ENCODE measurements at places on chromosomes 6 and 20. TPM values are rescaled to one million over a fixed set of nuclear protein-coding genes. Genes with fewer than 3 reads are reported as not detected.

The PRKN gene
- 2.8 TPM for total RNA-seq

GRCh38 chr6:66986940-66987339, 1279.9 kb upstream of the EYS start:
- DNase-seq = no peak

DNA sequence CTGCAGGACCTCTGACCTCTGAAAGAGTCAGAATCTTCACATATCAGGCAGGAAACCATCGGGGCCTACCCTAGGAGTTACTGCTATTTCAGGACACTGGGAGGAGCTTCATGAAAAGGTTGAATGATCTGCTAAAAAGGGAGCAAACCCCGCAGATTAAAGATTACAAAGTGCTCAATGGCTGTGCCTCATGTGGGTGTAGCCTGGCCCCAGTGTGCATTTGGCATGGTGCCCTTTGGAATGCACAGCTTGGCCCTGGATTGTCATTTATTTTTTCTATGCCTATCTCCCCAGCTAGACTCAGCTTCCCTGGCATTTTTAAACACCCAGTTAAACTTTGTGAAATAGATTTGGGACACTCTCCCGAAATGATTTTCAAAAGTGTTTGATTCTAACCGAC, 368.5 kb upstream of the SPTLC3 start:
- no peak for DNase-seq

The TPX2 gene
- 114 TPM for total RNA-seq

DNA sequence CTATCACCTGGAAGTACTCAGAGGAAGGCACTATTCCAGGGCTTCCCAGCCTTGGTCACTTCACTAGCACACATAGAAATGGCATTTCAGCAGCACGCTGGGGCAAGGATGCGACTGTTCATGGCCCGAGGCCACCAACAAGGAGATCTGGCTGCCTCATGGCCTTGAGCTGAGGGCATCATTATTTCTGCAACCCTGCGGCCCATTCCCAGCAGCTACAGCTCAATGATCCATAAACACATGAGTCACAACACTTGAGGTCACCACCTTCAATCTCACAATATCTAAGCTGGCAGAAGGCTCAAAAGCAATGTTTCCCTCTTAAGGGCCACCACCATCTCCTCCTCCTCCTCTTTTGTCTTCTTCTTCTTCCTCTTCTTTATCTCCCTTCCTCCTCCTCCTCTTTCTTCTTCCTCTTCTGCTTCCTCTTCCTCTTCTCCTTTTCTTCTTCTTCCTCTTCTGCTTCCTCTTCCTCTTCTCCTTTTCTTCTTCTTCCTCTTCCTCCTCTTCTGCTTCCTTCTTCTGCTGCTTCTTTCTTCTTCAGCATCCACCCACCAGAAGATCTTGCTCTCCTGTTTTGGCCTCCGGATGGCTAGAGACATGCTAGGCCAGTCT, 382.9 kb upstream of the CNR1 start:
- no peak for DNase-seq

- no peak for DNase-seq
Observed at GRCh38 chr6:9540534-9541126, 874.2 kb downstream of the TFAP2A start.

The GFOD1 gene
- total RNA-seq = 5.2 TPM

DNA sequence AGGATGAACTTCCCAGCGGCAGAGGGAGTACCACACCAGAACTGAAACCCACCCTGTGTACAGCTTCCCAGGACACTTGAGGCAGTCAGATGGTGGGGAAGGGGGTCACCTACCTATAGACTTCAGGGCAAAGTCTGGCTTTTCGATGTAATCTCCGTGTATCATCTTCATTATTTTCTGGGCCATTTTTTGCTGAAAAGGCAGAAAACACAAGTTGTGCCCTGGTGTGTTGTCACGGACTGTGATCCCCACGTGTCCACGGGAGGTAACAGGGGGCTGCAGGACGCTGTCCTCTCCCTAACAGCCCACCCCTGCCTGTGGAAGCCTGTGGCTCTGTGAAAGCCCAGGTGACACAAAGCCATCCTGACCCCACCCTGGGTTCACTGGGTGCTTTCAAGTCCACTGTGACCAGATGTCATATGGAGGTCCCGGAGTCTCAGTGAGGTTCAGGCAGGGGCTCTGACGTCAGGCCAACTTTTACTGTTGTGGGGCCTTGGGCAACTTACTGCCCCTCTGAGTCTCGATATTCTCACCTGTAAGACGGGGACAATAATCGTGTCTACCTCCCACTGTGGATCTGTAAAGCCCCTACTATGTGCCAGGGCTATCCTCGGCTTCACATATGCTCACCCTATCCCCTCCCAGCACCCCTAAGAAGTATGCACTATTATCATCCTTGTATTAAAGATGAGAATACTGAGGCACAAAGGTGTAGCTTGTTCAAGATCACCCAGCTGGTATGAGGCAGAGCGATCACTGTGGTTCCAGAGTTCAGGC, 14.5 kb downstream of the SUN5 start:
- DNase-seq = no peak

DNA sequence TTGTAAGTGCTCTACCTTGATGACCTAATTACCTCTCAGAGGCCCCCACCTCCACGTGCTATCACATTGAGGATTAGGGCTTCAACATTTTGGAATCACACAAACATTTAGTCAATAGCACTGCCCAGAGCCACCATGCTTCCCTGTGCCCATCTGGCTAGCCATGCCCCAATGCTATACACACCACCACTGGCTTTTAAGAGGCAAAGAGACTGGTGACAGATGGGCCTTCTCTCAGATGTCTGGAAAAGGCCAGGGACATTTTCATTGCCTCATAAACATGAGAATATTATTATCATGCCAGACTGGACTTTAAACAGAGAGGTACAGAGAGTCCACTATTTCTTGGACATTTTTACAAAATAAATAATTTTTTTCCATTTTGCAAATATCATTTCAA, 29.8 kb downstream of the TRMT6 start:
- no peak for DNase-seq

- DNase-seq = peak; percentile 30
Observed at GRCh38 chr20:31605902-31606803, 1.1 kb downstream of the ID1 start.

GRCh38 chr20:62358171-62359042, 8.7 kb downstream of the LAMA5 start:
- DNase-seq = no peak

DNA sequence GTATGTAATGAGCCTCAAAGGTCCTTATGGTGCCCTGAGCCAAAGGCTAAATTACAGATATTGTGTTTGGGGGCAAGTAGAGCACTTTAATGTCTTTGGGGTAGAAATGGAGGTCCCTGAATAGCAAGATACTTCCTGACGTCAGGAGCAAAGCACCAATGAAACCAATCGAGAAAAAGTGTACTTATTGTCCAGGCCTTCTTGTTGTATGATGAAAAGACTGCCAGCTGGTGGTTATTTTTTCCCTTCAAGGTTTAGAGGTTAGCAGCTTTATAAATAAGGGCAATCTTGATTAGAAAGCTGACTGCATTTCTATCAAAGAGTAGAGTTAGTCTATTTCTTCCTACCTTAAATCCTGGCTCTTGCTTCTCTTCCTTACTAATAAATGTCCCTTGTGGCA, 76.1 kb upstream of the HSF2 start:
- no peak for DNase-seq

The GNAS-AS1 gene
- total RNA-seq = 2.3 TPM

DNA sequence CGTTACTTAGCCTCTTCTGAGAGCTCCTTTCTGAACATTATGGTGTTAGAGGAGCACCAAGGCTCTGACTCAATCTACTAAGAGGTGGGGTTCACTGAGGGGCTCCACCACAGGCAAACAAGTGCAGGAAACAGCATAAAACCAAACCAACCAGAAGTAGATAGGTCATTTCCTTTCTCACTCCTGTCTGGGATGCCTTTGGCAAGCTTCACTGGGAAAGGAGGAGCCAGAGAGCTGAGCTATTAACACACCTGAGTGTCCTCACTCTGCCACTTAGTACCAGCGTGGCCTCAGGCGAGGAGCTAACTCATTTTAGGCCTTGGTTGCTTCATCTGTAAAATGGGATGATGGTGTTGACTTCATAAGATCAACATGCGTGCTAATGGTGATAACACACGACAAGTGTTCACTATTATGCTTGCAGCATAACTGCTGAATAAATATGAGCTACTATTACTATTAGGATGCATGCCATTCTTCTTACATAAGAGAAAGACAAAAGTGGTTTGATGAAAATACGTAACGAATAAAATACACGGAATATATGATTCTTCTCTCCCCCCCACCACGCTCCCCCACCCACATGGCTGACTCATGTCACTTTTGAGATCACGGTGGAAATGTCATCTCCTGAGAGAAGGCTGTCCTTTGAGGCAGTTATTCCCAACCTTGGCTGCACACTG, 185.4 kb downstream of the BCAS1 start:
- DNase-seq = peak; percentile 52

The HLA-DPB1 gene
- 20.9 TPM for total RNA-seq

GRCh38 chr6:70298068-70298467, 4.8 kb downstream of the COL9A1 start:
- DNase-seq = no peak

- DNase-seq = no peak
Observed at GRCh38 chr6:8069631-8070284, 5.6 kb upstream of the BLOC1S5 start.

The IMPG1 gene
- total RNA-seq = not detected

GRCh38 chr6:31336896-31337496, 20.0 kb downstream of the HLA-B start:
- DNase-seq = no peak

The CPNE1 gene
- 512 TPM for total RNA-seq

GRCh38 chr20:14470231-14470899, 133.0 kb upstream of the FLRT3 start:
- DNase-seq = no peak

DNA sequence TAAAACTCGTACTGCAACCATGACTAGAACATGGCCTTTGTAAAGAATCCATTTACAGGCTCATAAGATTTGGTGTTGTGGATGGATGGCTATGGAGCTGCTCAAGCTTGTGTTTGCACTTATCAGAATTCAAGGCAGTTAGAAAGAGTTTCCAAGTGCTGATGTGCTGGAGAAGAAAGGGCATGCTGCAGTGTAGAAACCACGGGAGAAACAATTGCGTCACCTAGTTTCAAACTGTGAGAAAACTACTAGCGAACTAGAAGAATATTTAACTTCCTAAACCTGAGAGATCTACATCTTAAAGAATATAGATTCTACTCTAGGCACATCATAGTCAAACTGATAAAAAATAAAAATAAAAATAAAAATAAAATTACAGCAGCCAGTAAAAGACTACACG, 116.2 kb downstream of the SGK1 start:
- no peak for DNase-seq

GRCh38 chr6:26392932-26393636, 9.0 kb upstream of the BTN3A1 start:
- DNase-seq = no peak

DNA sequence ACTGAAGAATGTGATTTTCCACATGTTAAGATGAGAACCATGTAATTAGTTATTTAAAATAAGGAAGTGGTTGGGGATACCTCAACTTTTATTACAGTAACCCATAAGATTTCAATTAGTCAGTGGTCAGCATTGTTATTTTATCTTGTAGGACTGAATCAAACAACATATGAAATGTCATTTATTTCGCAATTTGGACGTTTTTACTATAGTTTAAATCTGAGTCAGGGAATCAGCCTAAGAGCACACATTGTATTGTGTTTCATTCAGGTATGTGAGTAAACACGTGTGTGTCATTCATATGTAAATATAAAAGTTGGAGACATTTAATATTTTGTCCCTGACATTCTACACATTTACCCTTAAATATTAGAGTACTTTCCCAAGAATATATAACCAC, 1418.7 kb downstream of the GRIK2 start:
- DNase-seq = no peak

- no peak for DNase-seq
Observed at GRCh38 chr6:157599191-157599590, 218.2 kb downstream of the ZDHHC14 start.

DNA sequence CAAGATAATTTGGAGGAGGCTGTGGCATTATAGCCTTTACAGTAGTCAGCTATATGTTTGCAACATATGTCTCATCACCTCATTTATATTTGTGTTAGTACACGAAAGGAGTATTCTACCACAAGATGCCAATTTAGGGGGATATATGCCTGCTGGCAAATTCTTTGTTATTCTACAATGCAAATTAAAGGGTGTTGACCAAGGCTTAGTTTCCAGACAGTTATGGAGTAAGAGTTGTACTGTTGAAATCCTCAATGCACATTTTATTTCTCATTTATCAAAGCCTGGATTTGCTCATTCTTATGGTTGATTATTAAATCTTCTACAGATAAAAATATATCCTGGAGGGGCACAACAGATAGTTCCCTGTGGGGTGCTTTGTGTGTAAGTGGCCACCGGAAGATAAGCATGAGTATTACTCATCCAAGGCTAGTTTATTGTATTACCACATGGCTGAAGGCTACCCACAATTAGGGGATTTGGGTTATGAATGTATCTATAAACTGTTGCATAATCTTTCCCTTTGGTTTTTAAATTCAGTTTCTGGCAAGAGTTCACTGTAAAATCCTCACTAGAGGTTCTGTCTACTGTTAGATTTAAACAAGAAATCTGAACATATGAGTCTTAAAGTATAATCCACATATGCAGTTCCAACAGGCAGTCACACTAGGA, 9.0 kb downstream of the CST9 start:
- DNase-seq = no peak

DNA sequence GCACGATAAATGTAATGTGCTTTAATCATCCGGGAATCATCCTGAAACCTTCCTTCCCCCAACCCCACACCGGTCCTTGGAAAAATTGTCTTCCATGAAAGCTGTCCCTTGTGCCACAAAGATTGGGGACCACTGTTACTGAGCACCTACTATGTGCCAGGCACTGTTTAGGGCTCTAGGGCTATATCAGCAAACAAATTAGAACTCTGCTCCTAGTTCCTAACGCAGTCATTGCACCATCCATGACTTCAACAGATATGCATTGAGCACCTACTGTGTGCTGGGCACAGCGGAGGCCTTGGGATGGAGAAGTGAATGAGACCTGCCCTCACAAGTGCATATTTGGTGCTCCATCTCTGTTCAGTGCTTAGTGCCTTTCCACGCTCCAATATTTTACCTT, 50.3 kb upstream of the BLCAP start:
- no peak for DNase-seq

The PHACTR3 gene
- total RNA-seq = not detected

DNA sequence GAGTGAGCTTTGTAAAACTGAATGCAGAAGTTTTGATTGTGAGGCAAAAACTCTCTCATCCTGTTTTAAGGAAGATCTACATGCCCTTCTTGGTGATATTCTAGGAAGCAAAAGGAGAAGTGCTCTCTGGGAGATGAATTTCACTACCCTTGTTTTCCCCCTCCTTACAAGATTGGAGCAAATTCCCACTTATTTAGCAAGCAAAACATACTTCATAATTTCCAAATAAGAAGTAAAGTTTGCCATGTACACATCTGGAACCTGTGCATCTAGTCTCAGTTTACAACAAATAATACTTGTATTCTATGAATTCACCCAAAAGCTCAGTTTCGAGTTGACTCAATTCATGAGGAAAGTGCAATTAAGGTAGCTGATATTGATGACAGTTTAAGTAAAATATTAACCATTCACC, 27.6 kb upstream of the IFNGR1 start:
- DNase-seq = no peak

GRCh38 chr6:157994125-157994795, 12.6 kb downstream of the SYNJ2 start:
- DNase-seq = no peak

The DACT2 gene
- total RNA-seq = 1.3 TPM
